Spinal cord (tissue), 10 donors: ENCODE measurements at places on chromosomes 7 and 10. TPM values are rescaled to one million over a fixed set of nuclear protein-coding genes. Genes with fewer than 3 reads are reported as not detected.

DNA sequence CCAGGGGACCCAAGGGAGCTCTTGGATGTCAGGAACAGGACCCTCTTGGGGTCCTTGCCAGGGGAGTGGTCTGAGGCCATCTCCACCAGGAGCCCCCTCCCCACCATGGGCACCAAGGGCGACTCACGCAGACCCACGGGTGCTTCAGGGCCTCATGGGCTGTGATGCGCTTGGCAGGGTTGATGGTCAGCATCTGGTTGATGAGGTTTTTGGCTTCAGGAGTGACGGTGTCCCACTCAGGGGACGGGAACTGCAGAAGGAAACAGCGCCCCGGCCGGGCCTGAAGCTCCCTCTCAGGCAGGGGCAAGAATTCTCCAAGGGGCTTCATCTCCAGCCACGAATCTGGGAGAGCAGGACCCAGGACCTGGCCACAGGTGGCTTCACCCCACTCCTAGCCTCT is 41.3 kb downstream of the YKT6 start:
- H3K36me3 ChIP-seq: peaks cover 74% of the 10 kb centered on the region
- no peaks in the 10 kb centered on the region for H3K27me3 ChIP-seq
- no peak overlapping the region for H3K27ac ChIP-seq

The CFTR gene
- 7.2 TPM for total RNA-seq

The NXPH1 gene
- total RNA-seq: 60.7 TPM

The SNCG gene
- 94.8 TPM for total RNA-seq

GRCh38 chr10:22433875-22434274 is 88.6 kb downstream of the SPAG6 start:
- peaks cover 5% of the 10 kb centered on the region for H3K27me3 ChIP-seq
- no peaks in the 10 kb centered on the region for H3K36me3 ChIP-seq
- peaks cover 18% of the 10 kb centered on the region for H3K4me1 ChIP-seq

DNA sequence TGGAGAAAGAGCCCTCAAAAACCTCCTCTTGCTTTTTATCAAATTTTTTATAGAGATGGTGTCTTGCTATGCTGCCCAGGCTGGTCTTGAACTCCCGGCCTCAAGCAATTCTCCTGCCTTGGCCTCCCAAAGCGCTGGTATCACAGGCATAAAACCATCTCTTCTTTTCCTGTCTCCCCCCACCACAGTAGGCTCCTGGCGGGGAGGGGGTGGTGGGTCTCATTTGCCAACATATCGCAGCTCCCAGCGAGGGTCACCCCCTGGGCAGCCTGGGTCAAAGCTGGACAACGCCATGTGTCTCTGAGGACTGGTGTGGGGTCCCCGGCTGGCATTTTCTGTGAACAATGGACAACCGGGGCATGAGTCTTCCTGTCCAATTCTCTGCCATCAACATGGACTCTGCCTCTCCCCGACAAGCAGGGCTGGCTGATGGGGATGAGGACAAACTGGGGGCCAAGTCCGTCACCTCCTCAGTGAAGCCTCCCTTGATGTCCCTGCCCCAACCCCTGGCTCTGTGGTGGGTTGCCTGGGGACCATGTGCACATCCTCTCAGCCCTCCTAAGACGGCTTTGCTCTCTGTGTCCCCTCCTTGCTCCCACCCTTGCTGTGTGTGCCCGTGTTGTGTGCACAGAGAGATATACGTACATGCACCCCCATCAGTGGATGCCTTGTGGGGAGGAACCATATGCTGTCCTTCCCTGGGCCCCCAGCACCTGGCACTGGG is 86.4 kb upstream of the GNA12 start:
- no peak overlapping the region for H3K4me3 ChIP-seq
- peaks cover 2% of the 10 kb centered on the region for H3K27me3 ChIP-seq
- DNase-seq: no peak
- H3K36me3 ChIP-seq: peaks cover 2% of the 10 kb centered on the region

- H3K27me3 ChIP-seq: no peaks in the 10 kb centered on the region
- no peak overlapping the region for H3K4me3 ChIP-seq
These were observed 250.2 kb downstream of the ELFN1 start for GRCh38 chr7:1920266-1920681.

DNA sequence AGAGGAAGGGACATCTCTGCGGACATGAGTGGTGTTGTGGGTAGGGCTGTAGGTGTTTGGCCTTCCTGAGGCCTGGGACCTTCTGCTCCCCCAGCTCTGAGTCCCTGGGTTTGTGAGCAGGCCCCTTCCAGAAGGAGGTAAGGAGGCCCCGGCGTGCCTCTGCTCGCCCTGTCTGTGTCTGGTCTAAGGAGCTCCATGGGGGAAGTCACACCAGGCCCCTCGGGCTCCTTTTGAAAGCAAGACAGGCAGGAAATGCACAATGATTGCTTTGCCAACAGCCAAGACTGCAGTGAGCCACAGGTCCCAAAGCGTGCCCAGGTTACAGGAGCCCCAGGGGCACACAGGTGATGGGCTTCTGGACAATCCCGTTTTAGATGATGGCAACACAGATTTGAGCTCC is 89.5 kb downstream of the FAM53B start:
- no peak overlapping the region for H3K4me3 ChIP-seq
- peaks cover 57% of the 10 kb centered on the region for H3K4me1 ChIP-seq
- H3K27ac ChIP-seq: peak overlapping the region; percentile 6
- peaks cover 47% of the 10 kb centered on the region for H3K36me3 ChIP-seq
- DNase-seq: no peak

DNA sequence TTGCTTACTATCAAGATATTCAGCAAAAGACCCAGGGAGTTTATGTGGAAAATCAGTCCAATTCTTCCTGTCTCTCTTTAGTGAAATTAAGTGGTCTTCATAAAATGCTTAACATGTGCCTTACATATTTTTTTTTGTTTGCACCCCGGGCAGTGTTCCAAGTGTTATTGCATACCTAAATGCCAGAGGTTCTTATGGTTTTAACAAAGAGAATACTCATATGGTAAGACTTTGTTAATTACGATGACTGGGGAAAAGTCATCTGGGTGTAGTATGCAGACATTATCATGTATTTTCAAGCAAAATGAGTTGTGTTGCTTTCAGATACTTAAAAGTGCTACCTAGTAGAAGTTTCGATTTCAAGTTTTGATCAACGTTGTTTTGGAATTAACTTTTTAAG is 82.6 kb downstream of the PRKG1 start:
- H3K27ac ChIP-seq: no peak overlapping the region
- no peak for DNase-seq
- H3K27me3 ChIP-seq: no peaks in the 10 kb centered on the region
- no peak overlapping the region for H3K4me3 ChIP-seq

DNA sequence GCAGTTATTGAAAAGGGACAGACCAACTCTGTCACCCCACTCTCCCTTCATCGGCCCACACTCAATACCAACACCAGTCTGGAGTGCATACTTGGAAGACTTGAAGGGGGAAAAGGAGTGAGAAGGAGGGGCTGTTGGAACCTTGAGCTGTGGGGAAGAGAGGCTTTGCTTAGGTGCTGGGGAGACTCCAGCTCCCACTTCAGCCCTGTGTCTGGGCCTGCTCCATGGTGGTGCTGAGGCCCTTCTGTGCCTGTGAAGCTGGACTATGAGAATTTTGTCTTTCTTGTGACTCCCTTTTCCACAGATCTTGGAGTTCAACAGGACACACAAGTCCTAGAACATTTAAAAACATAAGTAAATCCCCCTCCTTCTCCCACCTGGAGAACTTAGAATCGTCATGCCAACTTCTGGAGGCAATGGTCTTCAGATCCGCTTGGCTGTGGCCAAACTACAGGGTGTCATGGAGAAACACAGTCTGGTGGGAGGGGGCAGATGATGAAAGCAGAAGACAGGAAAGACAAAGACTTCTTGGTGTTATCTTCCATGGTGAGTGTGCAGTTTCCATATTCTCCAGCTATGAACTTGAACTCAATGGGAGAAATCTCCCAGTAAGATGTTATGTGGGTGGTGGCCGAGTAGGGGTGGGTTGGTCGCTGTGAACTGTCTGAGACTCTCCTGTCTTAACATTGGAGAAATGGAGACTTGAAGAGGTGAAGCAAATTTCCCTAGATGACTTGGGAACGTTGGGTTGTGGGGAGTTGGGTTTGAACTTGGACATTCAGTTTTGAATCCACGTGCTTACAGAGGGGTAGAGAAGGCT is 18.4 kb upstream of the GIMAP8 start:
- no peaks in the 10 kb centered on the region for H3K36me3 ChIP-seq
- no peak overlapping the region for H3K4me3 ChIP-seq
- no peaks in the 10 kb centered on the region for H3K27me3 ChIP-seq
- no peak for DNase-seq
- peaks cover 17% of the 10 kb centered on the region for H3K4me1 ChIP-seq
- no peak overlapping the region for H3K27ac ChIP-seq

GRCh38 chr10:84095811-84096497 is 43.4 kb upstream of the GHITM start:
- H3K4me1 ChIP-seq: no peaks in the 10 kb centered on the region
- no peak overlapping the region for H3K4me3 ChIP-seq
- H3K27ac ChIP-seq: no peak overlapping the region
- DNase-seq: no peak

GRCh38 chr10:119896061-119896655 is 3.6 kb downstream of the SEC23IP start:
- no peak overlapping the region for H3K4me3 ChIP-seq
- H3K27me3 ChIP-seq: no peaks in the 10 kb centered on the region
- no peak overlapping the region for H3K27ac ChIP-seq
- DNase-seq: no peak
- peaks cover 17% of the 10 kb centered on the region for H3K4me1 ChIP-seq

DNA sequence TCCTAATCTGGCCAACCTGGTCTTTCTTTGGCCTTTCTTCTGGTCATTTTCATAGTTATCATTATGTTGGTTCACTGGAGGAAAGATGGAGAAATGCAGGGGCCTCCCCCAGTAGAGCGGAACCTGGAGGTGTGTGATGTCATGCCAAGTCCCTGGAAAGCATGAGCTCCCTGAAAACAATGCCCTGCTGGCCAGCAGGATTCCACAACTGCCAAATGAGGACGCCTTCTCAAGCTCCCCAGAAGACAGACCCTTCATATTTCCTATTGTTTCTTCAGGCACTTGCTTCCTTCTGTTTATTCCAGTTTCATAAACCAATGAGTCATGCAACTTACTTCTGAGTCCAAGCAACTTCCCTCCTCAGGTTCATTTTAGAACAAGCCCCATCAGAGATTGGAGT is 339.0 kb downstream of the GATA3 start:
- no peak overlapping the region for H3K27ac ChIP-seq
- no peak overlapping the region for H3K4me3 ChIP-seq
- DNase-seq: no peak
- H3K27me3 ChIP-seq: no peaks in the 10 kb centered on the region
- no peaks in the 10 kb centered on the region for H3K4me1 ChIP-seq
- no peaks in the 10 kb centered on the region for H3K36me3 ChIP-seq

DNA sequence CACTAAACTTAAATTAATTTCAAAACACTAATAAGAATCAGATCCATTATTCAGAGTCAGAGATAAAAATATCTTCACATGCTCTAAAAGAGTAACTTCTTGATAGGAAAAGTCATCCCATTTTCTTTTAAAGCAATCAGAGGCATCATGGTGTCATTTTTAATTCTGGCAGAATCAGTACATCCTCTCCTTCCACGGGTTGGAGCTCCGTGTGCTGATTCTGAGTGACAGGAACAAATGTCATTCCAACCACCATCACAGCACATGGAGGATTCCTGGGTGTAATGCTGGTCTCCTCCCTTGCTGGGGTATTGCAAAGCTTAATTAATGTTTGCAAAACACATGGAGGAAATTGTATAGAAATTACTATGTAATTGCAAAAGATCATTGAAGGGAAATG is 114.5 kb upstream of the IMMP2L start:
- no peak overlapping the region for H3K27ac ChIP-seq
- no peaks in the 10 kb centered on the region for H3K36me3 ChIP-seq
- no peak overlapping the region for H3K4me3 ChIP-seq
- DNase-seq: no peak

The FFAR4 gene
- total RNA-seq: 0.06 TPM

The ZC3HAV1 gene
- total RNA-seq: 25.2 TPM

The DDIT4 gene
- total RNA-seq: 177 TPM

DNA sequence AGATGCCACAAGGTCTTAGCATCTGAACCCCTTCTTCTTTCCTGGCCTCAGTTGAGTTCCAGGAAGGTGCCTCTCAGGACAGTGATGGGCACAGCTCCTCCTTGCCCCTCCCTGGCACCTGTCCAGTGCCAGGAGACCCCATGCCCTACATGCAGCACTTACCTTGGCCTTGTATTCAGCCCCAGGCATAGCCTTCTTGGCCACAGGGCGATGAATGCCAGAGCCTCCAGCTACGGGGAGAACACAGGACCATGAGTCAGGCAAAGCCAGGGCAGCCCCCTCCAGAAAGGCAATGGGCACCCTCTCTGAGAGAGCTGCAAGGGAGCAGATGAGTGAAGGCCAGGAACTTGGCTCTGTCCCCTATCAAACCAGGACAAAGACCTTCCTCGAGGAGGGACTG is 24.3 kb upstream of the FRAT2 start:
- peaks cover 71% of the 10 kb centered on the region for H3K36me3 ChIP-seq
- H3K4me3 ChIP-seq: no peak overlapping the region
- no peaks in the 10 kb centered on the region for H3K4me1 ChIP-seq

The GRID1 gene
- total RNA-seq: 7.6 TPM

The CTAGE6 gene
- 0.69 TPM for total RNA-seq

DNA sequence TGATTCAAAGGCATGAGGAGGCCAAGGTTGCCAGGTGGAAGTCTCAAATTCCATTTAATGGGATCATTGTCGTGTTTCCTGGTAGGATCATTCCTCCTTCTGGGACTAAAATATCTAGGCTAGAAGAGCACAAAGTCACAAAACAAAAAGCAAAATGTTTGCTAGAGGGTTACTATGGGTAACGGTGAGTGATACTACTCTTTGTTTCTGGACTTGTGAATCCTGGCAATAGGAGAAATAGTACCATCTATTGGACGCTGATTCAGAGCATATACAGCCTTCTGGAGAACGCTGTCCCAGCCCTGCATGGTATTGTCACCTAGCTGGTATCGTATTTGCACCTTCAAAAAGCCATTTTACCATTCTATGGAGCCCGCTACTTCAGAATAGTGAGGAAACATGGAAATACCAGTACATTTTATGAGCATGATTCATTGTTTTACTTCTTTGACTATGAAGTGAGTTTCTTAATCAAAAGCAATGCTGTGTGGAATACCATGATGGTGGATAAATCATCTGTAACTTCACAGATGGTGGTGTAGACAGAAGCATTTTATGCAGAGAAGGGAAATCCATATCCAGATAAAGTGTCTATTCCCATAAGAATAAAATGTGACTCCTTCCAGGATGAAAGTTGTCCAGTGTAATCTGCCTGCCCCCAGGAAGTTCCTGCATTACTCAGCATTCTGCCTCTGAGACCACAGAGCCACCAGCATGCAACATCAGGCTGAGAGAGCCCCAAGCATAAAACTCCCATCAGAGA is 361.0 kb downstream of the ETV1 start:
- no peaks in the 10 kb centered on the region for H3K4me1 ChIP-seq
- H3K36me3 ChIP-seq: no peaks in the 10 kb centered on the region
- DNase-seq: no peak
- no peaks in the 10 kb centered on the region for H3K27me3 ChIP-seq

GRCh38 chr7:140005754-140006503 is 56.8 kb downstream of the PARP12 start:
- DNase-seq: no peak
- H3K4me1 ChIP-seq: peaks cover 6% of the 10 kb centered on the region
- H3K27me3 ChIP-seq: no peaks in the 10 kb centered on the region
- no peaks in the 10 kb centered on the region for H3K36me3 ChIP-seq
- H3K4me3 ChIP-seq: no peak overlapping the region

- peaks cover 5% of the 10 kb centered on the region for H3K27me3 ChIP-seq
- peak overlapping the region; percentile 36 for H3K27ac ChIP-seq
- peaks cover 14% of the 10 kb centered on the region for H3K36me3 ChIP-seq
These were observed 22.3 kb downstream of the IMPDH1 start for GRCh38 chr7:128387216-128388144.
